ENCODE measurements at places on chromosomes 16 and 17. TPM values are rescaled to one million over a fixed set of nuclear protein-coding genes. Genes with fewer than 3 reads are reported as not detected.
A peak's percentile ranks its signal among the peaks of the same experiment; 100 is the strongest.

DNA sequence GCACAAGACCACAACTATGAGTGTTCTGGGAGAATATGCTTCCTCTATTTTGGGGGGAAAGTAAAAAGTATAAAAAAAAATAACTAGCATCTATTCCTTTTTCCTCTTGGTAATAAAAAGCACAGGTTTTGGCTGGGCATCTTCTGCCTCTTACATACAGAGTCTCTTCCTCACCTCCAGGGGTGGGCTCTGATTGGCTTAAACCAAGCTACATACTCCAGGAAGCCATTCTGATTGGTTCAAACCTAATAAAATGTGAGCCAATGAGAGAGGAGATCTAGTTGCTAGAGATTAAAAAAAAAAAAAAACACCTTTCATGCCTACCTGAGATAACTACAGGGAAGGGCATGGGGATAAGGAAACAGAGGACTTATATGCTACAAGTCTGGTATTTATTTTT, 365.9 kb upstream of the ERCC4 start:
- no peak overlapping the region for H3K27ac ChIP-seq
- no peak overlapping the region for H3K4me3 ChIP-seq
- no peaks in the 10 kb centered on the region for H3K4me1 ChIP-seq
- peaks cover 4% of the 10 kb centered on the region for H3K27me3 ChIP-seq

The SPIRE2 gene
- total RNA-seq, result 1.9 TPM

- H3K36me3 ChIP-seq, result peaks cover 15% of the 10 kb centered on the region
- no peaks in the 10 kb centered on the region for H3K27me3 ChIP-seq
- DNase-seq, result peak; percentile 68
- H3K4me3 ChIP-seq, result peak overlapping the region; percentile 6
- H3K27ac ChIP-seq, result peak overlapping the region; percentile 100
These were observed 3.0 kb downstream of the PFN1 start for GRCh38 chr17:4945176-4945943.

GRCh38 chr16:71635632-71636031, 9.6 kb downstream of the MARVELD3 start:
- H3K27me3 ChIP-seq, result no peaks in the 10 kb centered on the region
- no peak overlapping the region for H3K27ac ChIP-seq
- H3K36me3 ChIP-seq, result peaks cover 11% of the 10 kb centered on the region
- H3K4me3 ChIP-seq, result no peak overlapping the region
- no peaks in the 10 kb centered on the region for H3K4me1 ChIP-seq

GRCh38 chr16:24635900-24636610, 93.4 kb upstream of the TNRC6A start:
- no peaks in the 10 kb centered on the region for H3K27me3 ChIP-seq
- H3K4me1 ChIP-seq, result peaks cover 5% of the 10 kb centered on the region
- no peak overlapping the region for H3K4me3 ChIP-seq
- no peak overlapping the region for H3K27ac ChIP-seq
- DNase-seq, result peak; percentile 71

The MYH1 gene
- 0.05 TPM for total RNA-seq

GRCh38 chr16:50992350-50993032, 158.6 kb downstream of the SALL1 start:
- no peak overlapping the region for H3K4me3 ChIP-seq
- no peak overlapping the region for H3K27ac ChIP-seq
- DNase-seq, result no peak
- H3K36me3 ChIP-seq, result no peaks in the 10 kb centered on the region

DNA sequence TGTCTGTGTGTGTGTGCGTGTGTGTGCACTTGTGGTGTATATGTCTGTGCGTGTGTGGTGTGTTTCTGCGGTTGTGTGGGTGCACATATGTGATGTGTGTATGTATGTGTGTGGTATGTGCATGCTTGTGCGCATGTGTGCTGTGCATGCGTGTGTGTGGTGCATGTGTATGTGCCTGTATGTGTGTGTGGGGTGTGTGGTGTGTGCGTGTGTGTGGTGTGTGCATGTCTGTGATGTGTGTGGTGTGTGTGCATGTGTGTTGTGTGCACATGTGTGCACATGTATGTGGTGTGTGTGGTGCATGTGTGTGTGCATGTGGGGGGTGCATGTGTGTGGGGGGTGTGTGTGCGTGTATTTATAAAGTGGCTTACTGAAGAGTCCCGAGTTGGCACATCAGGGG, 23.0 kb upstream of the DNAI2 start:
- H3K4me3 ChIP-seq, result no peak overlapping the region
- no peak overlapping the region for H3K27ac ChIP-seq
- no peaks in the 10 kb centered on the region for H3K4me1 ChIP-seq

GRCh38 chr16:83561876-83562275, 245.9 kb upstream of the HSBP1 start:
- no peaks in the 10 kb centered on the region for H3K27me3 ChIP-seq
- no peak for DNase-seq
- no peak overlapping the region for H3K27ac ChIP-seq
- H3K4me1 ChIP-seq, result no peaks in the 10 kb centered on the region
- H3K4me3 ChIP-seq, result no peak overlapping the region

The CIITA gene
- 50.8 TPM for total RNA-seq

The TEKT5 gene
- not detected for total RNA-seq

The ERAL1 gene
- 41.6 TPM for total RNA-seq

The C16orf86 gene
- 3.6 TPM for total RNA-seq
